Stimulated activated CD4-positive, alpha-beta T cell treated with anti-CD3 and anti-CD28 coated beads, Interleukin-15, amount 100 ng/mL, for 1 hour (primary cell): ENCODE measurements at places on chromosomes 4 and X.

DNA sequence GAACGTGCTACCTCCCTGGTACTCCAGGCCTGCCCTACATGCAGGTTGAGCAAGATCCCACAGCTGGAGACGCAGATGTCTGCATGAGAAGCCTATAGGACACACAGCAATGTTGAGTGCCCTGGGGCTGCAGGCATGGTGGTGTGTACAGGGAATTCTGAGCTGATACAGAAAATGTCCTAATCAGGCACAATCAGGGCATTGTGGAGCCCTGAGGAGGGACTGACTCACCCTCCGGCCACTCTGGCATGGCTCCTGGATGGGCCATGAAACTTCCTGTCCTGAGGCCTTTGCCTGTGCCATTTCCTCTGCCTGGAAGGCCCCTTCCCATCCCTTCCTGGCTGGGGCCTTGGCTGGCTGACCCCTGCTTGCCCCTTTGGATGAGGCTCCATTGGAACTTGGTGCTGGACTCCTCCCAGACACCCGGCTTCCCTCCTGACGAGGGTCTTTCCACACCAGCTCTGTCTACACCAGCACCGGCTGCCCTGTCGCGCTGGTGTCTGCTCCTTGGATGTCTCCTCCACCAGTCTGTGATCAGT, 16.7 kb upstream of the AFAP1 start:
- DNase-seq, result no peak

GRCh38 chr4:168221301-168221700, 97.3 kb downstream of the DDX60 start:
- DNase-seq, result no peak

DNA sequence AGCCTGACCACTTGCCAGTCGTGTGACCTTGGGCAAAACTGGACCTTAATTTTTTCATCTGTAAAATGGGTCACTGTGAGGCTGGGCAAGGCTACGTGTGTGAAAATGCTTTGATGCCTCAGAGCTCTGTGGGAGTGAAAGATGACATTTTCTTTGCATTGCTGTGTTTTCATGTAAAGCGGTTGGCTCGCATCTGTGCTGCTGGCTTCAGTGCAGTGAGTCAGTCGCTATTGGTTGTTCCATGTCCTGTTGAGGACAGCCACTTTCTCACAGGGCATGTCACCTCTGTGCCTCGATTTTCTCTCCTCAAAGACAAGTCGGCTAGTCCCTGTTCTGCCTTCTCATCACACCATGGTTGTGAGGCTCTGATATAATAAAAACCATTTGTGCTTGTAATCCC, 4.4 kb downstream of the MTMR1 start:
- DNase-seq, result no peak

GRCh38 chrX:40102393-40103381, 4.9 kb upstream of the BCOR start:
- no peak for DNase-seq

- no peak for DNase-seq
Measured at GRCh38 chr4:128517096-128517738, 229.6 kb upstream of the PGRMC2 start.

DNA sequence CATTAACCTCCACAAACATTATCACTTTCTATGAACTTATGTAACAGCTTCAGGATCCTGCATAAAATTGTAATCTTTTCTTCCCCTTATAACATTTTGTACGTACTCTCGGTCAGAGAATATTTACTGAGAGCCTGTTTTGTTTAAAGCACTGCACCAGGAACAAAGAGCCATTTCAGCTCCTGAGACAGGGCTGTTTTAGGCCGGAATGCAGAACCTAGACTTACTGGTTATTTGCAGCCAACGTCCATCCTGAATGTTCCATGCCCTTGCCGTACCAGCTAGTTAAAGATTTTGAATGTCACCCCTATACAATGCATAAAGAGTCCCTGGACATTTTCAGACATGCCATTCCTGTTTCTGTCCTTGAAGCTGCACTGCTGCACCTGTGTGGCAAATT, 248.8 kb downstream of the PCDH7 start:
- no peak for DNase-seq

- DNase-seq, result no peak
Measured at GRCh38 chr4:54384563-54384962, 155.5 kb downstream of the PDGFRA start.

DNA sequence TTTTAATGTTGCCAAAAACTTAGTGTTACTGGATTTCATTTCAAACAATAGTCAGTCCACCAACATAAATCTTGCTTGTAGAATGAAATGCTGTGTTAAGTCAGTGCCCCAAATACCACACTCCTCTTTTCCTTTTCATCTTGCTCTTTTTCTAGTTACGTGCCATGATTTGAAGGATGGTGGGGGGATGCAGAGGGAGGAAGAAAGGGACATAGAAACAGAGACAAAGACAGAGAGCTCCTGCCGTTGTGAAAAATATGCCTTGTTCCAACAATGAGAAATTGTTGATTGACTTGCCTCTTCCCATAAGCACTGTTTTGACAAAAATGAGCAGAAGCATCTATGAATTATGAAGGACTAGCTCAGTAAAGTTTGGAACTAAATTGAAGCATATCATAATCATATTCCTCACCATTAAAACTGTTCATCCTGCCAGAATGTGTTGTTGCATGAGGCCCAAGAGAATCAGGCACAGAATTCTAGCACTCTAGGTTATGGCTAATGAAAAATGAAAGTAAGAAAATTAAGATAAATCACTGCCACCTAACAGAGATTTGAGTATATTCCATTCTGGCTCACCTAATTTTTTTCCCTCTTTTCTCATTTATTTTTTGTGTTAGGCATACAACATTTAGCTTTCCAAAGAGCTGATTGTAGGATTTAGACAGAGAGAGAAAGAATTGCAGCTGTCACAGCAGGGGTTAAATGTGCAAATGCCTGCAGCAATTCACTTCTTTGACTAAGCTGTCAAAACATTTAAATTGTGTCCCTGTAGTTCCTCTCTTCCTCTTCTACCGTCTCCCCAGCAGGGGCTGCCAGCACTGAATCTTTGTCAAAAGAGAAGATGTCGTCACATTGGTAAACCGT, 111.6 kb upstream of the PTPN13 start:
- no peak for DNase-seq

- no peak for DNase-seq
Measured at GRCh38 chr4:21879187-21879586, 69.4 kb downstream of the KCNIP4 start.

DNA sequence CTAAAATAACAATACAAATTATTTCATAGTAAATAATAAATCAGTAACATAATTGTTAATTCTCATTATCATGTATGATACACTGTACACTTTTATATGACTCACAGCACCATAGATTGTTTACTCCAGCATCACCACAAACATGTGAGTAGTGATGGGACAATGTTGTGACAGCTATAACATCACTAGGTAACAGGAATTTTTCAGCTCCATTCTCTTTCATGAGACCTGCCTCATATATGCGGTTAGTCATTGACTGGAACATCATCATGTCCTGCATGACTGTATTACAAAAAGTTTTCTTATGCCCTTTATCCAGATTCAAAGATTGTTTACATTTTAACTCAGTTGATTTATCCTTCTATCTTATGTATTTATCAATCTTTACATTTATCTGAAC, 1530.0 kb downstream of the PCDH18 start:
- no peak for DNase-seq

DNA sequence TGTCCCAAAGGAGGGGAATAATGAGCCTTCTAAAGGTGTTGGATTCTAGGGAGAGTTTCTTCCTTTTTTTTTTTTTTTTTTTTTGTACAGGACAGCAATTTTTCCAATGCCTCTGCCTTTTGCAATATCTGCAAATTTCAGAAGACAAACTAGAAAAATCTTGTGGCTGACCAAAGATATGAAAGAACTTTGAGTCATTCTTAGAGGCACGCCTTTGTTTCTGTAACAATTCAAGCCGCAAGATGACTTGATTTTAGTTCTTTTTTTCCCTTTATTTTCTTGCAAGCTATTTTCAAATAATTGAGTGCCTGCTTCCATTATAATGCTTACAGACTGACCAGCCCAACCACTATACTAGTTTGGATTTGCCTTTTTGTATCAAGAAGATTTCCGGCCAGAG, 47.6 kb upstream of the UXT start:
- DNase-seq, result no peak
